T-cell (primary cell): ENCODE measurements at places on chromosomes 1 and 21. TPM values are rescaled to one million over a fixed set of nuclear protein-coding genes. Genes with fewer than 3 reads are reported as not detected.
A peak's percentile ranks its signal among the peaks of the same experiment; 100 is the strongest.

The NPHS2 gene
- not detected for total RNA-seq

The ST6GALNAC5 gene
- not detected for total RNA-seq

The ITGB2 gene
- 434 TPM for total RNA-seq

The PLA2G2A gene
- total RNA-seq, result not detected

The NUDT4B gene
- total RNA-seq, result not detected

The PODN gene
- total RNA-seq, result 0.50 TPM

The SSU72 gene
- total RNA-seq, result 135 TPM

The C1QC gene
- total RNA-seq, result not detected

The AMPD1 gene
- total RNA-seq, result not detected

The ZFYVE9 gene
- 8.7 TPM for total RNA-seq

The GPR61 gene
- 0.35 TPM for total RNA-seq

DNA sequence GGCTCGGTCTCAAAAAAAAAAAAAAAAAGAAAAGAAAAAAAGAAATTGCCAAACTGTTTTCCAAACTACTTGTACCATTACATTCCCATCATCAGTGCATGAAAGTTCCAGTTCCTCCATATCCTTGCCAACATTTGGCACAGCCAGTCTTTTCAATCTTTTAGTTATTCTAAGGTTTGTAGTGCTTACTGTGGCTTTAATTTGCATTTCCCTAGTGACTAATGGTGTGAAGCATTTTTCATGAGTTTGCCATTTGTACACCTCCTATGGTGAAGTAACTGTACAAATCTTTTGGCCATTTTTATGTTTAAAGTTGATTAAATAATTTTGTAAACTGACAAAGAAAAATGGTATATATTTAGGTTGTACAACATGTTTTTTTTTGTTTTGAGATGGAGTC lies 70.7 kb downstream of the DEGS1 start:
- H3K4me3 ChIP-seq, result no peak overlapping the region
- peaks cover 10% of the 10 kb centered on the region for H3K36me3 ChIP-seq
- H3K27me3 ChIP-seq, result no peaks in the 10 kb centered on the region
- no peak for DNase-seq
- no peak overlapping the region for H3K27ac ChIP-seq
- no peaks in the 10 kb centered on the region for H3K4me1 ChIP-seq

- H3K4me1 ChIP-seq, result no peaks in the 10 kb centered on the region
- peaks cover 13% of the 10 kb centered on the region for H3K36me3 ChIP-seq
- DNase-seq, result no peak
- no peak overlapping the region for H3K27ac ChIP-seq
- H3K27me3 ChIP-seq, result no peaks in the 10 kb centered on the region
- H3K4me3 ChIP-seq, result no peak overlapping the region
Observed at GRCh38 chr1:50570066-50570468, 146.8 kb upstream of the DMRTA2 start.

- H3K36me3 ChIP-seq, result no peaks in the 10 kb centered on the region
- no peaks in the 10 kb centered on the region for H3K4me1 ChIP-seq
- no peak overlapping the region for H3K27ac ChIP-seq
- no peak overlapping the region for H3K4me3 ChIP-seq
- no peaks in the 10 kb centered on the region for H3K27me3 ChIP-seq
Observed at GRCh38 chr1:184590163-184590750, 164.4 kb downstream of the EDEM3 start.

- no peaks in the 10 kb centered on the region for H3K4me1 ChIP-seq
- H3K4me3 ChIP-seq, result no peak overlapping the region
- H3K36me3 ChIP-seq, result no peaks in the 10 kb centered on the region
- no peak overlapping the region for H3K27ac ChIP-seq
- peaks cover 22% of the 10 kb centered on the region for H3K27me3 ChIP-seq
- DNase-seq, result no peak
Observed at GRCh38 chr1:3924186-3924824, 24.2 kb upstream of the C1orf174 start.

- H3K27me3 ChIP-seq, result no peaks in the 10 kb centered on the region
- peaks cover 65% of the 10 kb centered on the region for H3K36me3 ChIP-seq
- H3K27ac ChIP-seq, result peak overlapping the region; percentile 19
- no peak for DNase-seq
Observed at GRCh38 chr1:93155335-93155734, 24.9 kb downstream of the TMED5 start.

- H3K27ac ChIP-seq, result no peak overlapping the region
- H3K4me3 ChIP-seq, result no peak overlapping the region
- no peak for DNase-seq
- H3K4me1 ChIP-seq, result peaks cover 12% of the 10 kb centered on the region
Observed at GRCh38 chr1:20083178-20083944, 13.4 kb downstream of the PLA2G5 start.

DNA sequence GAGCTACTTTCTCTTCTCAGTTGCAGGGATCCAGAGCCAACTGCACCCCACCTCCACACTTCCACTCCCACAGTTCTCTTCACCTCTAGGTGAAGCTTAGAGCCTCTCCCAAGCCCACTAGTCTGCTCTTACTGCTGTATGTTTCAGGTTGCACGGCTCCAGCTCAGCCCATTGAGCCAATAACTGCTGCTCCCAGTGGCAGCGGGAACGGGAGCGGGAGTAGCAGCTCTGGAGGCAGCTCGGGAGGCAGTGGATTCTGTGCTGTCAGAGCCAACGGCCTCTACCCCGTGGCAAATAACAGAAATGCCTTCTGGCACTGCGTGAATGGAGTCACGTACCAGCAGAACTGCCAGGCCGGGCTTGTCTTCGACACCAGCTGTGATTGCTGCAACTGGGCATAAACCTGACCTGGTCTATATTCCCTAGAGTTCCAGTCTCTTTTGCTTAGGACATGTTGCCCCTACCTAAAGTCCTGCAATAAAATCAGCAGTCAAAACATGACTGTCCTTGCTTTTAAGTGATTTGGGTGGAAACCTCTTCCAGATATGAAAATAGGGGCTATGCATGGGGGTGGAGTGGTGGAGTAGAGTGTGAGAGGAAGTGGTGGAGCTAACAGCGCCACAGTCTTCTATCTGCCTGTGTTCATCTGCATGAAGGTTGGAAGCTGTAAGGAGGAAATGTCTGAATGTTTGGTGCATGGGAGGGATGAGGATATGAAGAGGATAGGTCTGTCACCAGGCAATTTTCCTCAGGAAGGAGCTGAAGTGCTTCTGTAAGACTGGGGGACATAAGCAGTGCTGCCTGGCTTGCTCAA lies 29.6 kb downstream of the CHIA start:
- H3K36me3 ChIP-seq, result no peaks in the 10 kb centered on the region
- DNase-seq, result no peak
- no peak overlapping the region for H3K4me3 ChIP-seq
- no peak overlapping the region for H3K27ac ChIP-seq
- H3K4me1 ChIP-seq, result peaks cover 12% of the 10 kb centered on the region

GRCh38 chr1:31663622-31664452 lies 19.2 kb upstream of the PEF1 start:
- no peak overlapping the region for H3K27ac ChIP-seq
- no peaks in the 10 kb centered on the region for H3K4me1 ChIP-seq
- H3K27me3 ChIP-seq, result peaks cover 43% of the 10 kb centered on the region
- H3K4me3 ChIP-seq, result no peak overlapping the region
- H3K36me3 ChIP-seq, result no peaks in the 10 kb centered on the region

GRCh38 chr1:59673573-59674450 lies 140.9 kb upstream of the HOOK1 start:
- DNase-seq, result no peak
- H3K27me3 ChIP-seq, result no peaks in the 10 kb centered on the region

- no peak overlapping the region for H3K4me3 ChIP-seq
- H3K27me3 ChIP-seq, result no peaks in the 10 kb centered on the region
- no peaks in the 10 kb centered on the region for H3K36me3 ChIP-seq
- H3K4me1 ChIP-seq, result peaks cover 78% of the 10 kb centered on the region
Observed at GRCh38 chr1:27520651-27521050, 30.7 kb upstream of the WASF2 start.

- DNase-seq, result no peak
- H3K4me1 ChIP-seq, result peaks cover 24% of the 10 kb centered on the region
- peak overlapping the region; percentile 56 for H3K4me3 ChIP-seq
- peaks cover 9% of the 10 kb centered on the region for H3K27me3 ChIP-seq
Observed at GRCh38 chr1:27575840-27576331, 28.1 kb downstream of the AHDC1 start.

DNA sequence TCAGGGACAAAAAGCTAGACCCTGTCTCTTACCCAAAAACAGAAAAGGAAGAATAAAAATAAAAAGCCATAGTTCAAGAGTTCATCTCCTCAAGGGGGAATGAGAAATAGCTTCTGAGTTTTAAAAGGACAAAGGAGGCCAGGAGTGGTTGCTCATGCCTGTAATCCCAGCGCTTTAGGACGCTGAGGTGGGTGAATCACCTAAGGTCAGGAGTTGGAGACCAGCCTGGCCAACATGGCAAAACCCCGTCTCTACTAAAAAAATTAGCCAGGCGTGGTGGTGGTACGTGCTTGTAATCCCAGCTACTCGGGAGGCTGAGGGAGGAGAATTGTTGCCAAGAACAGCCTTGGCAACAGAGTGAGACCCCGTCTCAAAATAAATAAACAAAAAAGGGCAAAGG lies 38.6 kb upstream of the CPLANE2 start:
- H3K36me3 ChIP-seq, result peaks cover 6% of the 10 kb centered on the region
- no peak for DNase-seq
- no peaks in the 10 kb centered on the region for H3K27me3 ChIP-seq
- H3K27ac ChIP-seq, result no peak overlapping the region
- H3K4me3 ChIP-seq, result no peak overlapping the region

- H3K4me1 ChIP-seq, result peaks cover 41% of the 10 kb centered on the region
- DNase-seq, result no peak
- no peak overlapping the region for H3K4me3 ChIP-seq
- H3K36me3 ChIP-seq, result peaks cover 57% of the 10 kb centered on the region
- H3K27ac ChIP-seq, result no peak overlapping the region
Observed at GRCh38 chr1:27349784-27350662, 8.2 kb downstream of the SYTL1 start.

DNA sequence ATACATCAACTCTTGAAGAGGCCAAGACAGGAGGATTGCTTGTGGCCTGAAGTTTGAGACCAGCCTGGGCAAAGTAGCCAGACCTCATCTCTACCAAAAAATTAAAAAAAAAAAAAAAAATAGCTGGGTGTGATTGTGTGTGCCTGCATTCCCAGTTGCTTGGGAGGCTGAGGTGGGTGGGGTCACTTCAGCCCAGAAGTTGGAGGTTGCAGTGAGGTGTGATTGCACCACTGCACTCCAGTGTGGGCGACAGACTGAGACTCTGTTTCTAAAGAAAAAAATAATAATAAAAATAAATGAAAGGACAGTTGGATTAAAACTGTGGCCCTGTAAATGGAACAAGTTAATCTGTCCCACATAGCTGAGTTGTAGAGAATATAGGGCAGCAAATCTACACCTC lies 18.9 kb upstream of the ZNF496 start:
- DNase-seq, result no peak
- no peaks in the 10 kb centered on the region for H3K36me3 ChIP-seq
- no peak overlapping the region for H3K27ac ChIP-seq
- no peaks in the 10 kb centered on the region for H3K4me1 ChIP-seq
- no peaks in the 10 kb centered on the region for H3K27me3 ChIP-seq
- no peak overlapping the region for H3K4me3 ChIP-seq

DNA sequence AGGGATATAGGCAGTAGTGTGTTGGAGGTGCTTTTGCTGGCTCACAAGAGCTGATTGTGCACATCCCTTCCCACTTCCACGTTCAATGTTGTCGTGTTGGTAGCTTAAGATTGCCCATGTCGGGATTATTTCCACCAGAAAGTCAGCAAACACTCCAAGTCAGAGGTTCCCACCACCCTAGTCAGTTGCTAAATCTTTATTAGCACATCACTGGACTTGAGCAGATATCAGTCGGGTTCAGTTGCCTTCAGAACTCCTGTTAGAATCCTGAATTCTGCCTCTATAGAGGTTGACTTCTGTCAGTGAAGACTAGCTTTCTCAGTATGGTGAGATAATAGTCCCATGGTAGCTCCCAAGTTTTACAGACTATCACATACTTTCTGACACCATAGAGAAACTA lies 10.5 kb downstream of the AGL start:
- H3K27ac ChIP-seq, result no peak overlapping the region
- peaks cover 28% of the 10 kb centered on the region for H3K36me3 ChIP-seq
- no peaks in the 10 kb centered on the region for H3K4me1 ChIP-seq
- H3K4me3 ChIP-seq, result no peak overlapping the region

DNA sequence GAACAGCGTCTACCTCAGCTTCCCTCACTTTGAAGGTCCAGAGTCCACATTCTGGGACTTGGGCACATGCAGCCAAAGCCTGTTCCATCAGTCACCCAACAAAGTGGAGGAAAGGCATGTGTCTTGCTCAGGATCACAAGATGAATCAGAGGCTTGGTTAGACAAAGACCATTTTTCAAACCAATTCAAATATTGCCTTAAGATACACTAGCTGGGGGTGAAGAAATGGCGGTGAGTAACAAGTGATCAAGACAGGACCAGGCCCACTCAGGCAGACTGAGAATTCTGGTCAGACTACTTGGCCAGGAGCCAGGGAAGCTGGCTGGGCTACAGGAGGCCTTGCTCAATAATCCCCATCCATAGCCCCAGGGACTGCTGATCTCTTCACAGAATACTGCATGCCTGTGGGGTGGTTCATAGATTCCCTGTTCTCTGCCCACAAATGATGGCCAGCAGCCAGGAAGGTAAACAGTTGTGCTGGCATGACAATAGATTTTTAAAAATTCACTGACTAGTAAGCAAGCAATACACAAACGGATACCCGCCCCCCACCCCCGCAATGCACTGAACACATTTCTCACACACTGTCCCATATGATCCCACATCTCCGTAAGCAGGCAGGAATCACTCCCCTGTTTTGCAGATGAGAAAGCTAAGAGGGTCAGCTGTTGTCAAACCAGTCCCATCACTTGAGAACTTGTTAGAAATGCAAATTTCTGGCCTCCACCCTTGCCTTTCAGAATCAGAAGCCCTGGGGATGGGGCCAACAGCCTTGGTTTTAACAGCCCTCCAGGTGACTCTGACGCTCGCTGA lies 27.2 kb downstream of the ERI3 start:
- no peaks in the 10 kb centered on the region for H3K27me3 ChIP-seq
- DNase-seq, result no peak
- no peak overlapping the region for H3K27ac ChIP-seq
